ENCODE measurements at places on chromosomes 3 and 15.

DNA sequence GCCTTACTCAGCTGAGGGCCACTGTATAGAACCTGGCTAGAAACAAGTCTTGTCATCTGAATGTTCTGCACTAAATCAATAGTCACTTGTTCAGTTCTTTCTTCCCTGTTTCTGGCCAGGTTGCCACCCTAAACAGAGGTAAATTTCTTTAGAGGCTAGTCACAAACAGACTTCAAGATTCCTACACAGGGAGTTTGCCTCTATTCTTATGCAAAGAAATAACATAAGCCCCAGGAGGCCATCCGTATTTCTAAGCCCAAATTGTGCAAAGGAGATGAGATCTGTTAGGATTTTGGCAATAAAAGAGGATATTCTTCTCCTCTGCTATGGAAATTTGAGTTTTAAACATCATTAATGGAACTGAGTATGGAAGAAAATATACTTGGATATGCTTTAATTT lies 4.9 kb downstream of the ZIC4 start:
- DNase-seq, result no peak

DNA sequence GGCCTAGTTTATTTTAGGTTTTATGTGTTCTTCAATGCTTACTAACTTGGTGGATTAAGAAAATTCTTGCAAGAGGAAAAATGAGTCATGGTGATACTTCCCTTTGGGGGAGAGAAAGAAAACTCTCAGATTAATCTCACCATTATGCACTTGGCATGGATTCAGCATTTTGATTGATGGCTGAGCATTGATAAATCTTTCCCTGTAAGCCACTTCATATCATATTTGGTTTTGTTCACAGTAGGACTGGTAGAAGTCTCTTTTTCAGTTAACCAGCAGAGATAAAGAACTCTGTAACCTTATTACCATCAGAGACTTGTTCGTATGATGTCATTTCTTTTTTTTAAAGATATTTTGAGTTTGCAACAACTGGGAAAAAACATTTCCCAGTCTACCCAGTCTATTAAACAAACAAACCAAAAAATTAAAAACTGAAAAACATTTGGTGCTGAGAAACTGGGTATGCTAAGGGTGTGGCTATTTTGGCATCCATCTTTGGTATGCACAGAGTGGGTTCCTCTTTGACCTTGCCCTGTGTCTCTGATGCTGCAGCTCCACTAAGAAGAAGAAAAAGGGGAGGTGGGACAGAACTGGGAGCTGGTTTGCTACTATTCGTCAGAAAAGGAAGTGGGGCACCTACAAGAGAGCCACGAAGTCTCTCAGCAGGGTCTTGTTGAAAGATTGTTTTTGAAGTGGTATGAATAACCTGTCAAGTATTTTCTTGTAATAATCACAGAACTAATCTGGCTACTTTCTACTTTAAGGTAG lies 17.2 kb downstream of the TMOD3 start:
- DNase-seq, result no peak

GRCh38 chr15:61132211-61132610 lies 96.9 kb downstream of the RORA start:
- no peak for DNase-seq

- peak; percentile 88 for DNase-seq
Measured at GRCh38 chr3:11539677-11540076, 104.0 kb downstream of the VGLL4 start.

- DNase-seq, result no peak
Measured at GRCh38 chr3:170724599-170725280, 138.9 kb upstream of the SLC7A14 start.

DNA sequence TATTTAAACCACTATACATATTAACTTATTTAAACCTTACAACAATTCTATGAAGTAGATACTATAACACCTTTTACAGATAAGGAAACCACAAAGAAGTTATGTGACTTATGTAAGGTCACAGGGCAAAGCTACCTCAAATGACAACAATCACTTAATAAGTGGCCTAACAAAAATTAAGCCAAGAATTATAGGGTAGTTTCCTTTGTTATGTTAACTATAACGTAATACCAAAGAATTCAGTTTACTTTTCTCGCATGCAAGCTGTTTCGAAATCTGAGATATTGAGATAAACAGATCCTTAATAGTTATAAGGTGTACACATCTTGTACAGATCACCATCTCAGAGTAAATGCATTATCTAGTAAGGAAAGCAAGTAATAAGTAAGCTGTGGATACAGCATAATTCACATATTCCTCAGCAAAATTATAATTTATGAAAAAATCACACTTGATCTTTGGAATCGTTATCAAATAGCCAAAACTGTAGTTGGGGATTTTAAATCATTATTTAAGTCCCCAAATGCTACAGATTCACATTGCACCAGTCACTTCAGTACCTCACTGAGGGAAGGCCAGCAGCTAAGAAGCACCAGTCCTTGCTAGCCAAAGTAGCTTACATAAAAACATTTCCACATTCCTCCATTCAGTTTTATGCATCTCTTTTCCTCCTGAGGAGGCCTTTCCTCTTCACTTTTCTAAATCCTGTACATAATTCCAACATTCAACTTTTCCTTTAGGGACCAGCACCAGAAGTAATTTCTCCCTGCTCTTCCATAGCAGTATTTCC lies 226.8 kb downstream of the TBC1D5 start:
- DNase-seq, result no peak

DNA sequence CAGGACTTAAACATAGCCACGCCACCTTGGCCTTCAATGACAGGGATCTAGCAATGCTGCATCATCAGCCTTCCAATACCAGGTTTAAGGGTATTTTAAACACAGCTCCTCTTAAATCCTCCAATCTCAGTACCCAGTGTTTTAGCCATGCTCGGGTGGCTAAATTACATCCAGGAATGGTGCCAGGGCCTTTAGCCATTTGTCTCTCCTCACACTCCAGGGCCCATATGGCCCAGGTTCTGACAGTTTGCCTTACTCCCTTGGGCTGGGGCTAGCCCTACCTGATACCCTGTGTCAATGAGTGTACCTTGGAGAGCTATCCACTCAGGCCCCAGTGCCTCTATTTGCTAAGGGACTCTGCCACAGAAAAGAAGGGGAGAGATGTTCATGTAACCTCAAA lies 29.4 kb downstream of the ZNF589 start:
- DNase-seq, result no peak

DNA sequence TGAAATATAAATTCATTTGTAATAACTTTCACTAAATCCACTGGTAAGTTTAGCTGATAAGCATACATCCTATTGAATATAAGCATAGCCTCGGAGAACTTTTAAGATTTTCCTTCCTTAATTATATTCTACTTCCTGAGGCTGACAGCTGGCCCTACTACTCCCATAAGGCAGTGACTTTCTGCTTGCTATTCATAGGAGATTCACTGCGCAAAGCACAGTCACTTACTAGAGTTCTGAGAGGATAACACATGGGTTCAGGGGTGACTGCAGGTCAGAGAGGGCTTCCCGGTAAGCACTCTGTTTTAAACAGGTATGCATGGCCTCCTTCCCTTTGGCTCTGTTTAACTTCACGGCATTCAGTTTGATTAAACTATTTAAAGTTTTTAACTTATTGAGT lies 75.8 kb downstream of the FAIM start:
- no peak for DNase-seq

DNA sequence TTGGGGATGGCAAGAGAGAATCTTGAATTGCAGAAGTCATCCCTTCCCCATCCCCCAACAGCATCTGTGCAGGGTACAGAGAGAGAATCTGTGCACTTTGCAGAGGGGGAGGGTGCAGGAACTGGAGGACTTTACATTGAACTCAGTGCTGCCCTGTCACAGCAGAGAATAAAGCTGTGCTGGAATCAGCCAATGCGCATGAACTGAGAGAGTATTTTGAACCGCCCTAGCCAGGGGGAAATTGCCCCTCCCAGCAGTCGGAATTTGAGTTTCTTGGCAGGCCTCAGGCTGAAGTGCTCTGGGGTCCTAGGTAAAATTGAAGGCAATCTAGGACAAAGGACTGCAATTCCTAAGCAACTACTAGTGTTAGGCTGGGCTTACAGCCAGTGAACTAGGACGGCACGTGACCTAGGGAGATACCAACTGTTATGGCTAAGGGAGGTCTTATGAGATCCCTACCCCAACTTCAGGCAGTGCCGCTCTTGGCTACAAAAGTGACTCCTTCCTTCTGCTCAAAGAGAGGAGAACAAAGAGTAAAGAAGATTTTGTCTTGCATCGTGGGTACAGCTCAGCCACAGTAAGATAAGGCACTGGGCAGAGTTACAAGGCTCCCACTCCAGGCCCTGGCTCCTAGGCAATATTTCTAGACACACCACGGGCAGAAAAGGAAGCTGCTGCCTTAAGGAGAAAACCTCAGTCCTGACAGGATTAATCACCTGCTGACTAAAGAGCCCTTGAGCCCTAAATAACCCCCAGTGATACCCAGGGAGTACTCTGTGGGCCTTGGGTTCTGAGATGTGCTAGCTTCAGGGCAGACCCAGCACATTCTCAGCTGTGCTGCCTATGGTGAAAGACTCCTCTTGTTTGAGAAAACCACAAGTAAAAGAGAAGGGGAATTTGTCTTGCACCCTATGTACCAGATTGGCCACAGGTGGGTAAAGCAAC lies 300.5 kb upstream of the ALCAM start:
- no peak for DNase-seq

- DNase-seq, result no peak
Measured at GRCh38 chr15:26325495-26325894, 447.4 kb downstream of the GABRB3 start.

DNA sequence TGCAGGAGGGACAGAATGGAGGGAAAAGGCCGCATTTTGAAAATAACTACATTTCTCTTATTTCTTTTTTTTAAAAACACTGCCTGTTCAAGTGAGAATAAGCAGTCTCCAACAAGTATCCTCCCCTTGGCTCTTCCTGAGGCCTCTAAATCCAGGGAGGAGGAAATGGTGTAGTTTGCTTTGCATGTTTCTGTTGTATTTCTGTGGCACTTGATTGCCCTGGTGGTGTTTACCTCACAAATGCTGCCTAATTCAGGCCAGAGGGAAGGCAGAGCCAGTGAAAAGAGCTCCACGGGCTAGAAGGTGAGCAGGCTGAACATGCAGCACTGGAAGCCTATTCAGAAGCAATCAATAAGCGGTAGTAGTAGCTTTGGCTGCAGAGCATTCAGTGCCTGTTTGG lies 149.3 kb upstream of the ATP11B start:
- peak; percentile 20 for DNase-seq

GRCh38 chr3:72961752-72962151 lies 34.9 kb upstream of the PPP4R2 start:
- no peak for DNase-seq

DNA sequence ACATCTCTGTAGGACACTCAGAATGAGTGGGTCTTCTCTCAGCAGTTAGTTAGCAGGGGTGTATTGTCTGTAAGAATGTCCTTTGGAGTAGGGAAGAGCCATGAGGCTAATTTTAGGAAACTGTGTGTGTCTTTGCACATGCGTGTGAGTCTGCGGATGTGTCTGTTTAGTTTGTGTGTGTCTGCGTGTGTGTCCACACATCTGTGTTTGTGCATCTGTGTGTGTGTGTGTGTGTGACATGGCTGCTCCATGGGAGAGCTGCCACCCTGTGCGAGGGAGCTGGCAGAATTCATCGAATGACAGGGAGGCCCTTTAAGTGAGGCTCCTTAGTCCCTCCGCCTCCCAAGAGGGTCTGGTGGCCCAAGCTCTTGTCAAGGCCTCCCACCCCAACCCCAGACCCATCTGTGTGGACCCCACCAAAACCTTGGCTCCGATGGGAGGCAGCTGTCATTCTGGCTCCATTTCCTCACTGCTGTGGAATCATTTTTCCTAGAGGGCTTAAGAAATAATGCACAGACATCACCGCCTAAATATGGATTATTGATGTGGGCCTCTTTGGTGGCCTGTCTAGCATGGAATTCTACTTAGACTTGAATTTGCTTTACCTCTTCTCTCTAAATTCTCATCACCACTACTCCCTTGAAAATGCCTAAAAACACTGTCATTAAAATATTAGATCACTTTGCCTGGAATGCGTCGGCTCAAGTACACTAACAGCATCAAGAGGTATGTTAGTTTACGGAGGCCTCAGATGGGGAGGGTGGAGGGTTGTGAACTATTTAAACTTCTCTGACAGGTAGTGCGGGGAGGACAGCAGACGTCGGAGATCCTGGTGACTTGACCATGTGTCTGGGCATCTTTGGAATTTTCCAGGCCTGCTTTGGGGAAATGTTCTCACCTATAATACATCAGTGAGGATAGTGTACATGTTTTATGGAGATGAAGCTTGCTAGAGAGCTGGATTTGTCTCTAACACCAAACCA lies 9.4 kb downstream of the ESYT3 start:
- DNase-seq, result no peak

- DNase-seq, result no peak
Measured at GRCh38 chr15:49265911-49266310, 95.9 kb downstream of the GALK2 start.

DNA sequence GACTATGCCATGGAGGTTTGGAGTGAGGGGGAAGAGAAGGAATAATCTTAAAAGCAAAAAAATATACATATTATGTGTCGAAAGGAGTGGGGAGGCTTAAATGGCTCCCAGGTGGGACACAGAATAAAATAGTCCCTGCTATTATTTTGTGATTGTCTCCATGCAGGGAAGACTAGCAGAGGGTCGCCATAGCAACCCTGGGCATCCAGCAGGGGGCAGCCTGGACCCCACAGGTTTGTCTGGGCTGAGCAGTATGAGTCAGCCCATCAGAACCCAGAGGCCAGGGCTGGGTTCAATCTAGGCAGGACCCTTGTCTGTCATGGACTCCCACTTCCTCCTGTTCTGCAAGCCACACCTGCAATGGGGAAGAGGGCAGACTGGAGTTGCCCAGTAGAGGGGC lies 17.6 kb upstream of the LINGO1 start:
- DNase-seq, result no peak

GRCh38 chr15:36701336-36701735 lies 121.9 kb downstream of the CDIN1 start:
- no peak for DNase-seq

GRCh38 chr3:39176025-39176714 lies 16.2 kb downstream of the XIRP1 start:
- DNase-seq, result no peak

GRCh38 chr3:96209699-96210098 lies 604.7 kb upstream of the EPHA6 start:
- no peak for DNase-seq

GRCh38 chr3:50264383-50264963 lies 4.5 kb upstream of the SEMA3B start:
- peak; percentile 8 for DNase-seq

DNA sequence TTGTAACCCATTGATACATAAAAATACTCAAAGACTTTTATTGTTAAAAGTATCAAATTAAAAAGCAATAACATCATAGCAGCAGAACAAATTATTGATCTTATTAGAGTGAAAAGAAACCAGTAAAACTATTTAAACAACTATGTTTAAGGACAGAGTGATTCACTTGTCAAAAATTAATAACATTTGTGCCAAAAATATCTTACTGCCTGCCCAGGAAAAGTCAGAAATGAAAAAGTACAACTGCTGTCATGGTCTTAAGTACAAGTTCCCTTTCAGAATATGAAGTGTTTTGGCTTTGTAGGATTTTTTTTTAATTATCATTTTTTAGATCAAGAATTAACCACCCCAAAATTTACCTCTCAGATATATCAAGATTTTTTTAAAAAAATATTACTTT lies 3.4 kb downstream of the IFT57 start:
- no peak for DNase-seq

DNA sequence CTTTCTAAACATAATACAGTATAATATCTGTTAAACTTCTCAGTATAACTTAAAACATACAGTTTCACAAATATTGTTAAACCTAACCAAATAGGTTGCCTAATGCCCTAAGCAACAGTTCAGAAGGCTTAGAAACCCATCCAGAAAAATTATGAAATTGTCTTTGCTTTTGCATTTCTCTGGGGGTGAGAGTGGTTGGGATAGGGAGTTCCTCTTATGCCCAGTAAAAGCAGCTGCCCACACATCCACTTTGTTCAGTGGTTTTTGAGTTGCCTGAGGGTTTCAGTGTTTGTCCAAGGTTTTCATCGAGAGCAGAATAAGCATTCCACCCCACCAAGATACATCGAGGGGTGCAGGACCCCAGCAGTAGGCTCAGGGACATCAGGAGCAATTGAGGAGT lies 179.4 kb downstream of the CDIN1 start:
- DNase-seq, result no peak
